Stimulated activated CD8-positive, alpha-beta memory T cell treated with anti-CD3 and anti-CD28 coated beads, Interleukin-15, amount 100 ng/mL, for 1 hour (primary cell): ENCODE measurements at places on chromosomes 2 and 18.

- no peak for DNase-seq
Measured at GRCh38 chr2:18703555-18703954, 114.2 kb upstream of the NT5C1B start.

DNA sequence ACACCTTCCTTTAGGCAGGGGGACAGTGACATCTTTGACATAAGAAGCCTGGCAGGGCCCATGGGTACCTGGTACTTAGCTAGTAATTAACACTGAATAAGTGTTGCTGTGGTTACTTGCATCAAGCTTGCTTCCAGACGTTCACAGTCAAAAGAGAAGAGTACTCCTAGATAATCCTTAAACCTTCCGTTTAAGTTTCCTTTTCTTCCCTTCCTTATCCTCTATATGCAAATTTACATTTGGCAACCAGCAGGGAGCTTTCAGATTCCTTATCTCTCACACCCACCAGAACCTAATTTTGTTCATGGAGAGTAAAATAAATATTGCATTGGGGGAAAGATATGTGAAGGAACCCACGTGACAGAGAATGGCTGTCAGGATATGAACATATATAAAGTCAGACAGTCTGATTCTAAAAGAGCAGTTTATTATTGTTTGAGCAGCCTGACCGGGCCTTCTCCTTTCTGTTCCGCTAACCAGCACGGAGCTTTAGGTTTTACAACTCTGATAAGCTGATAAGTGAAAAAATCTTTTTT lies 7.8 kb upstream of the RAB31 start:
- no peak for DNase-seq

DNA sequence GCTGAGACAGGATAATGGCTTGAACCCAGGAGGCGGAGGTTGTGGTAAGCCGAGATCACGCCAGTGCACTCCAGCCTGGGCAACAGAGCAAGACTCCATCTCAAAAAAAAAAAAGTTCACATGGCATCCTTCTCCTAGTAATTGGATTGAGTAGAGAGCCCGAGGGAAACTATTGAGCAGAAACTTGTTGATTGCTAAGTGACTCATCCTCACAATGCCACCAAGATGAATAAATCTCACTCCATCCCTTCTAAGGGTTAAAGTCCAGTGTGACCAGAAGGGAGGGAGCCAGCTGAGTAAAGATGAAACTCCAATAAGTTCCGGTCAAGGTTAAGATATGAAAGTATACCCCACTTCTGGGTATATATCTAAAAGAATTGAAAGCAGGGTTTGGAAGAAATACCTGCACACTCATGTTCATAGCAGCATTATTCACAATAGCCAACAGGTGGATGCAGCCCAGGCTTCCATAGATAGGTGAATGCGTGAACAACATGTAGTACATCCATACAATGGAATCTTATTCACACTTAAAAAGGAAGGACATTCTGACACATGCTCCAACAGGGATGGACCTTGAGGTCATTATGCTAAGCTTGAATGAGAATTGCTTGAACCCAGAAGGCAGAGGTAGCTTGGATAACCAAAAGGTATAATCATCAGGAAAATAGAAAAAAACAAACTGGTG lies 13.0 kb upstream of the FHL2 start:
- no peak for DNase-seq

- DNase-seq, result no peak
Measured at GRCh38 chr18:54801374-54801773, 26.9 kb upstream of the RAB27B start.

DNA sequence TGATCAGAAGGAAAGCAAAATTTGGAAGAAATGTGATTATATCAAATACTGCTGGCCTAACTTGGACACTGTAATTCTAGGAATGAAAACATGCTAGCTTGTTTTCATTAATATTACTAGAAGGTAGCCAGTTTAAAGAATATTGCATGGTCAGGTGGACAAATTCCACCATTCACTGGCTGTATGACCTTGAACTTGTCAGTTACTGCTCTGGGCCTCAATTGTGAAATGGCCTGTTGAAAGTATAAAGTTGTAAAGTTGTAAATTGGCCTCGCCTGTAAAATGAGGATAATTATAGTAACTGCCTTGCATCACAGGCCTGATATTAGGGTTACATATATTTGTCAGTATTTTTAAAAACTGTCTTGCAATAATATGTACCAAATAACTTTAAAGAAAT lies 398.4 kb upstream of the CHST9 start:
- DNase-seq, result no peak

DNA sequence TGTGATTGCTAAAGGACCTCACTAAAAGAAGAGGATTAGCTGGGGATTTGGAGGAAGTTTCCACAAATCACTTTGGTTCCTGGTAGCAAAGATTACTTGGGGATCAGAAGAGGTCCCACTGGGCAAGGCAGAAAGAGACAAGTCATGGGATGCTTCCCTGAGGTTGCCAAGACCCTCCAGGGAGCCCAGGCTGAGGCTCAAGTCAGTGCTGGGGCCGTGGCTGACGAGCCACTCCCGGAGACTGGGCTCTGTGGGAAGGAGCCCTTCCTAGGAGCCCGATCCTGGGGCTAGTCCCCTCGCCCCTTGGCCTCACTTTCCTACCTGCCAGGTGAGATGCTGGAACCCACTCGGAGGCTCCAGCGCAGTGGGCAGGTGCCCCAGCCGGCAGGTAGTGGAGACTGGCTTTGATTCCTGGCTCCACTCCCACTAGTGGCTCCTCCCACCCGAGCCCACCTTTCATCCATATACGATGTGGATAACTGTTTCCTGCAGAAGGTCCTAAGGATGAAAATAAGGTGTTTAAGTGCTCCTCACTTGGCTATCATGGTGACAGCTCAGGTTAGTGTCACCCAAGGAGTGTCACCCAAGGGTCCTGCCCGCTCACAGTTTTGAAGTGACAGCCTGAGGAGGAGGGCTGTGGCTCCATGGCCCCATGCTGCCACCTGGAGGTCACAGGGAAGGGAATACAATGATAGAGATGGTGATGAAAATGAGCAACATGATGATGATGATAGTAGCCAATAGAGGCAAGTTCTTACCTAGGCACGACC lies 100.5 kb downstream of the CAPN13 start:
- peak; percentile 52 for DNase-seq

DNA sequence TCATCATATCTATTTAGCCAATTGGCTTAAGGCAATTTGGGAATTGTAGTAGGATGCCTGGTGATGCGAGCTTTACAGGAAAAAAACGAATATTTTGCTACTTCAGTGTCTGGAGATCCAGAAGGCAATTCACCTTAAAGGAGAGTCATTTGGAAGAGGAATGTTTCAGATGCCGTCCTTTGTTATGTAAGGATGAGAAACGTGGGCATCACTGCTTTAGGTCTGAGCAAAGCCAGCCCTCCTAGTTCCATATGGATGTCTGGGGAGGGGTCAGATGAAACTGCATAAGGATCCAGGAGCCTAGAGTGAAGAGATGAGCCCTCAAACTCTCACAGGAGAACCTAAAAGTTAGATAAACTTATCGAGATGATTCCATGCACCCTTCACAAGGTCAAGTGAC lies 30.9 kb upstream of the DOCK10 start:
- no peak for DNase-seq

DNA sequence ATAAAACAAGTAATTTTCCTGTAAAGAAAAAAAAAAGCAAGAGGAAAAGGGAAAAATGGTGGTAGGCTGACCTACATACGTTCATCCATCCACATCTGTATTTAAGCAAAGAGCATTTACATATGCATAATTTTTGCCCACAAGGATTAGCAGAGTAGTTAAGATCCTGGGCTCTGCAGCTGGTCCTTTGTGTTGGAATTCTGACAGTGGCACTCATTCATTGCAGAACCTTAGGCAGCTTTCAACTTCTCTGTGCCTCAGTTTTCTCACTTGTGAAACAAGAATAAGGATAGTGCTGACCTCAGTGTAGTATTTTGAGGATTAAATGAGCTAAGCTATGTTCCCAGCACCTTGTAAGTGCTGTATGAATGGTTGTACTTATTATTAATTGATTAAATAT lies 211.3 kb downstream of the ARL4C start:
- no peak for DNase-seq

GRCh38 chr2:139836769-139837168 lies 1056.6 kb upstream of the NXPH2 start:
- DNase-seq, result no peak

DNA sequence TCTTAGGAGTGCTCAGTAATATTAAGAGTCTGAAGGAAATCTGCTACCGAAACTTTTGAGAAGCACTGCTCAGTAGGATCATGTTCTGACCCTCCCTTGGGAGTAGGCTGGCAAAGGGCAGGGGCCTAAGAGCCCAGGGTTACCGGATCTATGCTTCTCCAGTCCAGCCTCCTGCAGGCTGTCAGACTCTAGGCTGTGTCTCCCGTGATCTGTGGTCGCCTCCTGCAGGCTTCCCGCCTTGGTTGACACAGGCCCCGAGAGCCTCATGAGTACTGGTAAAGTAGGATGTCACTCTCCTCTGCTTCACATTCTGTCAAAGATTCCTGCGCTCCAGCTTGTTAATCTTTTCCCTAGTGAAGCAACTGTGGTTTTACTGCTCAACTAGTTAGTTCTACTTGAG lies 647.8 kb upstream of the RAB6C start:
- no peak for DNase-seq

DNA sequence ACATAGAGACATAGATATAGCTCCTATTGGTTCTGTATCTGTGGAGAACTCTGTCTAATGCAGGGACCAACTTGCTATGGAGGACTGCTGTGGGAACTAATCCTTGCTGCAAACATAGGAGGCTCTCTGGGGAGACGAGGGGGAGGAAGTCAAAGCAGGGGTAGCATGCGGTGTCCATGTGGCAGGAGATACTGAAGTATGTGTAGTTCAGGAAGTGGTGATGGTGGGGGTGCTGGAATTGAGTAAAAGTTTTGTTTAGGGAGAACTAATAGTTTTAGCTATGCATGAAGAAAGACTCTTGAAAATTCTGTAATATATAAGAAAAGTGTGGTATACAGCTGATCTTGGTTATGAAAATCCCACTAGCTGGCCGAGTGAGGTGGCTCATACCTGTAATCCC lies 62.0 kb downstream of the ANKRD44 start:
- no peak for DNase-seq

DNA sequence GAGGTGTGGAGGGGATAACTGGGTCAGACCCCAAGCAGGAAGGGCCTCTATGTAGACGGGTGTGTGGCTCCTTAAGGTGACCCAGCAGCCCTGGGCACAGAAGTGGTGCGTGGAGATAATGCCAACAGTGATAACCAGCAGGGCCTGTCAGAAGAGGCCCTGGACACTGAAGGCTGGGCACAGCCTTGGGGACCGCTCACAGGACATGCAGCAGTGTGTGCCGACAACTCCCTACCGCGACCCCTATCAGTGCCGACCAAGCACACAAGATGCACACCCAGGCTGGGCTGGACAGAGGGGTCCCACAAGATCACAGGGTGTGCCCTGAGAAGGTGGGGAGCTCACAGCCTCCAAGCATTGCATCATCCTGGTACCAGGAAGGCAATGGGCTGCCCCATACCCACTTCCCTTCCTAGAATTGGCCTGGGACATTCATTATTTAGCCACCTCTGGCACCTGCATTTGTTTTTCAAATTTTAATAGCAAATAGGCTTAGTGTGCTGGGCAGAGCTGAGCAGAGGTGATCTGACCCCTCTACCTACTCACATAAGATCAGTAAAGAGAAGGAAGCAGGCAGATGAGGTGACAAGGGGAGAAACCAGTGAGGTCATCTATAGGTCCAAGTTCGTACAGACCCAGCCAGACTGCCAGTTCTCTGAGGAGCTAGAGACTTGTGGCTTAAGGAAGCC lies 55.2 kb downstream of the BCL11A start:
- no peak for DNase-seq

GRCh38 chr2:193349642-193350041 lies 1154.9 kb upstream of the TMEFF2 start:
- DNase-seq, result no peak

- no peak for DNase-seq
Measured at GRCh38 chr2:235206980-235207579, 255.3 kb downstream of the SH3BP4 start.
